Activated naive CD8-positive, alpha-beta T cell treated with anti-CD3 and anti-CD28 coated beads, Interleukin-2, amount 10 ng/mL, durations not matched to agents 7 days and 5 days (primary cell): ENCODE measurements at places on chromosomes 5 and 9.

DNA sequence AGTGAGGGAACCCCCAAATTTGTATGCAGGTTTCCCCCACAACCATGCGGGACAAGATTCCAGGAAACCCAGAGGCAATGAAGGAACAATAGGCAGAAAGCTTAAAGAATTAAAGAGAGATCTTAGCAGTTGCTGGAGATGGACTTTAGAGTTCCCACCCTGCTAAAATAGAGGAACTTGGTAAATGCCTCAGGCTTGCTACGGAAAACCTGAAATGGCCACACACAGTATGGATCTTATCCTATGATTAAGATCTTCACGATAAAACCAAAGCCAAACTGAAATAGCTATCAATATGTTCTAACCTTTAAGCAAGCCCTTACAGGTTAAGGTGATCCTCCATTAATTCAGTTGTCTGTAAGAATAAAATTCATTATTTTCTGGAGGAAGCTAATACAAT is 148.3 kb downstream of the RANBP17 start:
- DNase-seq: no peak
- H3K36me3 ChIP-seq: no peaks in the 10 kb centered on the region
- no peaks in the 10 kb centered on the region for H3K4me1 ChIP-seq
- no peak overlapping the region for H3K4me3 ChIP-seq
- no peak overlapping the region for H3K27ac ChIP-seq

- no peak overlapping the region for H3K4me3 ChIP-seq
- H3K27me3 ChIP-seq: peaks cover 35% of the 10 kb centered on the region
- no peaks in the 10 kb centered on the region for H3K36me3 ChIP-seq
- H3K4me1 ChIP-seq: no peaks in the 10 kb centered on the region
- no peak overlapping the region for H3K27ac ChIP-seq
Measured at GRCh38 chr5:170132976-170133448, 27.3 kb downstream of the FOXI1 start.

DNA sequence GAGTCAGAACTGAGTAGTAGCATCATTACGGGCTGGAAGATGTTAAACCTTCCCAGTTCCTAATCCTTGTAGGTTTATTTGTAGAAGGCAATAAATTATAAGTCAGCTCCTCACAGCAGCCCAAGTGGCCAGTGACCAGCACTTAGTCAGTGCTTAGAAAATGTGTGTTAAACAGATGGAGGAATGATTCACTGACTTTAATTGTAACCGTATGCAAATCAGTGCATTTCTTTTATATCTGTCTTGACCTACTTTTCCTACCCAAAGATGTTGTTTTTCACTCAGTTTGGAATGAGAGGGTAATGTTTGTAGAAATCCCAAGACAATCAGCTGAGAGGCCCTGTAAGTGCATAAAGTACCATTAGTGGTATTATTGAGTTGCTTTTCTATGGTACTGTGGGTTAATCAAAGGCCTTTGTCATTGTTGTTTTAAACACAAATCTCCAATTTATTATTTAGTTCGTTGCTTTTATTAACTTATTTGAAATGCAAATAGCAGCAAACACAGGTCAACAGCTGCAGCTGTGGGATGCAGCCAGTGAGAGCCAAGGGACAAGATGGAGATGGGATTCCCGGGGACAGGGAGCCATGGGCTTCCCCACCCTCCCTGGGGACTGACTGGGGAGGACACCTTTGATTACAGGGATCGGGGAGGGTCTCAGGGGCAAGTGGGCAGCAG is 49.8 kb downstream of the MAP1B start:
- no peaks in the 10 kb centered on the region for H3K4me1 ChIP-seq
- H3K27me3 ChIP-seq: peaks cover 6% of the 10 kb centered on the region
- no peaks in the 10 kb centered on the region for H3K36me3 ChIP-seq
- no peak overlapping the region for H3K4me3 ChIP-seq
- no peak for DNase-seq

DNA sequence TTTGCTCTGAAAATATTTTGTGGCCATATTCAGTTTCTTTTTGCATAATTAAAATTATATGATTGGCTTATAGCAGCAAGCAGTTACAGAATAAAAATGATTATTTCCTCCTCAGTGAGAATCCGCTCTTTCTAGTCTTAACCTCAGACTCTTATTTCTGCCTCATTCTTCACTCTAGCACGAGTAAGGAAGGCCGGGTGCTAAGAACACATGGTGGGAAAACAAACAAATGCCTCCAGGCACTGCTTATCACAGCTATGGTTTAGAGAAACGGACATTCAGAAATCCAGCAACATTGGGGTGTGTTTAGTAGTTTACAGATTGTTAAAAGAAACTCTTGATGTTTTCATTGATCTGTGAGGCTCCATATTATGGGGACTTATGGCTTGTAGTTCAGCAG is 168.7 kb downstream of the KDM4C start:
- H3K4me1 ChIP-seq: peaks cover 13% of the 10 kb centered on the region
- no peak for DNase-seq
- H3K36me3 ChIP-seq: peaks cover 26% of the 10 kb centered on the region
- H3K27ac ChIP-seq: no peak overlapping the region
- no peaks in the 10 kb centered on the region for H3K27me3 ChIP-seq

- no peaks in the 10 kb centered on the region for H3K36me3 ChIP-seq
- no peak overlapping the region for H3K4me3 ChIP-seq
- DNase-seq: no peak
- H3K27me3 ChIP-seq: peaks cover 24% of the 10 kb centered on the region
- H3K27ac ChIP-seq: no peak overlapping the region
Measured at GRCh38 chr5:54370982-54371381, 60.6 kb upstream of the ARL15 start.

DNA sequence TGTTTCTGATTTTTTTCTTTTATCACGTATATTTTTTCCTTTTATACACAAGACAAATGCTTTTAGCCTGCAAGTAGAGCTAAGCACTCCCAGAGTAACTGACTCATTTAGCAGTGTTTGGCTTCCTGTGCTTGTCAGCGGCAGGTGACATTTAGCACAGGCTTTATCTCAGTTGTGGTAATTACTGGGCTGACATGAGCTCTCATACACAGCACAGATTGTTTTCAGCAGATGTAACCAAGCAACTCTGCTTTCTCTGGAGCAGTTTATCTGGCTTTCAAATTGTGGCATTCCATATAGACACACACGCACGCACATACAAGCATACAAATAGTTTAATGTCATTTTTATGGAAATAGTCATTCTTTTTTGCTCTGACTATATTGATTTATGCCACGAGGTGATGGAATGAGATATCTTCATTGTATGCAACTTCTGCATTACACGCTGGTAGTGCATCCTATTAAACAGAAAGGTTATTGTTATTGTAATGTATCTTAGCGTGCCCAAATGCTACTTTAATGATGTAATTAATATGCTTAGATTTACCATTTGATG is 379.0 kb upstream of the GRAMD2B start:
- H3K4me1 ChIP-seq: no peaks in the 10 kb centered on the region
- H3K36me3 ChIP-seq: no peaks in the 10 kb centered on the region
- no peaks in the 10 kb centered on the region for H3K27me3 ChIP-seq
- no peak overlapping the region for H3K4me3 ChIP-seq
